Stimulated activated CD8-positive, alpha-beta memory T cell treated with anti-CD3 and anti-CD28 coated beads, Interleukin-15, amount 100 ng/mL, for 1 hour (primary cell): ENCODE measurements at places on chromosomes 1 and 21.

DNA sequence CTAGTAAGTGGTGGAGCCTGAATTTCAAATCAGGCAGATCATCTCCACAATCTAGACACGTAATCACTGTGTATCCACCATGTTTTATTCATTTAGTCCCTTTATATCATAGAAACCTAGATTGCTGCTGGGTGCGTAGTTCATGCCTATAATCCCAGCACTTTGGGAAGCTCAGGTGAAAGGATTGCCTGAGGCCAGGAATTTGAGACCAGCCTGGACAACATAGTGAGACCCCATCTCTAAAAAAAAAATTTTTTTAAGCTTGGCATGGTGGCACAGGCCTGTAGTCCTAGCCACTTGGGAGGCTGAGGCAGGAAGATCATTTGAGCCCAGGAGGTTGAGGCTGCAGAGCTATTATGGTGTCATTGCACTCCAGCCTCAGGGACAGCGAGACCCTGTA, 10.1 kb downstream of the MED18 start:
- DNase-seq: no peak

- DNase-seq: no peak
These were observed 19.3 kb downstream of the QSOX1 start for GRCh38 chr1:180173952-180174351.

GRCh38 chr1:48248356-48248755, 25.8 kb downstream of the SLC5A9 start:
- DNase-seq: no peak

- DNase-seq: no peak
These were observed 13.6 kb downstream of the CSTB start for GRCh38 chr21:43762303-43763128.

- DNase-seq: no peak
These were observed 30.7 kb upstream of the KIAA1614 start for GRCh38 chr1:180881806-180882509.

DNA sequence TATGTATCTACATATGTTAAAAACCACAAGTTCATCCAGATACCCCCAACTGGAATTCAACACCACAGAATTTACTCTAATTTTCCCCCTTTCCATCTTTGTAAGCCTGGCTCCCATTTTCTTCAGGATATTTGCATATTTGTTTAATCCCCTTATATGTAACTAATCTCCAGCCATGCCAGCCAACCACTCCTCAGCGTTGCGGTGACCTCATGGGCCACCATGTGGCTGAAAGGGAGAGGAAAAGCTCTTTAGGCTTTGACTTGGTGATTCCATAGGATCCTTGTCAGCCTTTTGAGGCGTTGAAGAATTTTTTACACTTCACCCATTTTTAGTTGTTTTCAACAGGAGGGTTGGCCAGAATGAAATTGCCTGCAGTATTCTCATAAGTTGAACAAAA, 10.0 kb downstream of the CLDN19 start:
- DNase-seq: no peak

DNA sequence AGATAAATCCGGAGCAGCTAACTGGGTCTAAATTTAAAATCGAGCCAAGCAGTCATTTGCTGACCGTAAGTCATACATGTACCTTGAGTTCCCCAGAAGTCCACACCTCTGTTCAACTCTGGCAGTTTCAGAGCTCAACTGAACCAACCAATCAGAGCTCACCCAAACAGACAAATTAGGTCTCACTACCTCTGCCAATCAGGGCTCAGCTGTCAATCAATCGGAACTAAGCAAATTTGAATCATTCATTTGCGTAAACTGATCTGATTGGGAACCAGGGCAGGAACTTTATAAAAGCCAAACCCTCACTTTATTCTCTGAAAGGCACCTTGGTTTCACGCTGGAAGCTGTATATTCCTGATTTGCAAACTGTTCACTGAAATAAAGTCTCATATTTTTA, 11.2 kb upstream of the ACBD6 start:
- DNase-seq: no peak

GRCh38 chr1:40197656-40198055, 36.5 kb downstream of the RLF start:
- no peak for DNase-seq

DNA sequence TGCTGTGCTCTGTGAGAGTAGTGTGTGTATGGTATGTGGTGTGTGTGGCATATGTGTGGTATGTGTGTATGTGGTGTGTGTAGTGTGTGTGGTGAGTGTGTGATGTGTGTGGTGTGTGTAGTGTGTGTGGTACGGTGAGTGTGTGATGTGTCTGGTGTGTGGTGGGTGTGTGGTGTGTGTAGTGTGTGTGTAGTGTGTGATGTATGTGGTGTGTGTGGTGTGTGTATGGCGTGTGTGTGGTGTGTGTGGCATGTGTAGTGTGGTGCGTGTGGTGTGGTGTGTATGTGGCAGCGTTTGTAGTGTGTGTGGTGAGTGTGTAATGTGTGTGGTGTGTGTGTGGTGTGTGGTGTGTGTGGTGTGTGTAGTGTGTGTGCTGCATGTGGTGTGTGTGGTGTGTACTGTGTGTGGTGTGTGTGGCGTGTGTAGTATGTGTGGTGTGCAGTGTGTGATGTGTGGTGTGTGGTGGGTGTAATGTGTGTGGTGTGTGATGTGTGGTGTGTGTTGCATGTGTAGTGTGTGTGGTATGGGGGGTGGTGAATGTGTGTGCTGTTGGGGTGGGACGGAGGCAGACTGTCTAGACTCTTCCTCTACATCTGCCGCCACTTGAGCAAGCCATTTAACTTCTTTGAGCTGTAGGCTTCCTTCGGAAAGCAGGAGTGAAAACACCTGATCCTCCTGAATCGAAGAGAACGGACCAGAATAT, 33.5 kb downstream of the GPA33 start:
- DNase-seq: no peak

GRCh38 chr1:60341274-60341673, 267.7 kb upstream of the C1orf87 start:
- no peak for DNase-seq

DNA sequence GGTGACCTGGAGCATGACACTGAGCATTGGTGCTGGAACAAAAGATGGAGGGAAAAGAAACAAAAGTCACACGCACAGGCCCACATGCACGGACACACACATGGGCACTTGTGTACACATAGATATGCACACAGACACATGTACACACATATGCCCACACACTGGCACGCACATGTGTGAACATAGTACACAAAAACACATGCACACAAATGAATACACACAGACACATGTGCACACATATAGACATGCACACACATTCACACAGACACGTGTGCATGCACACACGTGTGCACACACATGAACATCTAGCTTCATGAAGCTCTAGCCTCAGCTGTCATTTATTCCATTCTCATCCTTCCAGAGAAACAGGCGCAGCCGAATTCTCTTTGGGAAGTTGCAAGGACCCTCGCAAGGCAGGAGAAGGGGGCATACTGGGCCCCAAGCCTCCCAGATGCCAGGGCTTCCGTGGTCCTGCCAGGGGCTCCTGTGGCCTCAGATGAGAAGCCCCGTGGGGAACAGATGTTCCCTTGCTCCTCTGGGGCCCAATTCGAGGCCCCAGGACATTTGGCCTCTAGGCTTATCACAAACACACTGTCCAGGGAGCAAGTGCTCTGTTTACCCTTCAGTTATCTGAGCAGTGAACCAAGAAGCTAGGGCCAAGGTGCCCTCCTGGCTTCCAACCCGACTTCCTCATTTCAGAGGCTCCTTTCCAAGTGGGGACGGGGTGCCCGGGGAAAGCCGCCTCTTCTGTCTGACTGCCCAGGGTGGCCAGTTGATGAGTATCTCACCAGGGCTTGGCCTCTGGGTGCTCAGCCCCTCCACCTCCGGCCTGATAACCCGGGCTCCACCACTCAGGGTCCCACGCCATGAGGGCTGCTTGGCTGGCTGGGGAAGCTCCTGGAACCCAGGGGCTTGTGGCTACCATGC, 116.4 kb upstream of the ARHGEF16 start:
- no peak for DNase-seq

- no peak for DNase-seq
These were observed 817 bp downstream of the KLHL17 start for GRCh38 chr1:961132-961669.

- no peak for DNase-seq
These were observed 16.2 kb upstream of the TSNAX start for GRCh38 chr1:231512147-231512698.

GRCh38 chr1:109975718-109976117, 8.8 kb upstream of the AHCYL1 start:
- no peak for DNase-seq

GRCh38 chr1:214380986-214381695, 100.2 kb downstream of the SMYD2 start:
- no peak for DNase-seq

DNA sequence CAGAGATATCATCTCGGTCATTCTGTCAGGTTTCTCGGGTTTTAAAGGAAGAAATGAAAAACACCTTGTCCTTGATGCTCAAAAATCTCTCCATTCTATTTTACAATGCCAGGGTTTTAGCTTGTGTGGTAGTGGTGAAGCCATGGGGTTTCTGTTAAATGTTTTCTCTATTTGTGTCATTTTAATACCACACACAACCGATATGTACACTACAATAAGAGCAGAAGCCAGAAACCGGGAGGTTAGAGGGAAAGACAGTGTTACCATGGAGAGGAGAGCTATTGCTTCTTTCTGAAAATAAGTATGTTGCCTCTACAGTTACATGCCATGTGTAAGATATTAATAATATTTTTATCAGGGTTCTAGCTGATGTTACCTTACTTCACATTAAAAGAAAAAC, 2.8 kb downstream of the SLC35D1 start:
- DNase-seq: no peak

GRCh38 chr21:35578831-35579471, 481.4 kb downstream of the SETD4 start:
- DNase-seq: no peak

DNA sequence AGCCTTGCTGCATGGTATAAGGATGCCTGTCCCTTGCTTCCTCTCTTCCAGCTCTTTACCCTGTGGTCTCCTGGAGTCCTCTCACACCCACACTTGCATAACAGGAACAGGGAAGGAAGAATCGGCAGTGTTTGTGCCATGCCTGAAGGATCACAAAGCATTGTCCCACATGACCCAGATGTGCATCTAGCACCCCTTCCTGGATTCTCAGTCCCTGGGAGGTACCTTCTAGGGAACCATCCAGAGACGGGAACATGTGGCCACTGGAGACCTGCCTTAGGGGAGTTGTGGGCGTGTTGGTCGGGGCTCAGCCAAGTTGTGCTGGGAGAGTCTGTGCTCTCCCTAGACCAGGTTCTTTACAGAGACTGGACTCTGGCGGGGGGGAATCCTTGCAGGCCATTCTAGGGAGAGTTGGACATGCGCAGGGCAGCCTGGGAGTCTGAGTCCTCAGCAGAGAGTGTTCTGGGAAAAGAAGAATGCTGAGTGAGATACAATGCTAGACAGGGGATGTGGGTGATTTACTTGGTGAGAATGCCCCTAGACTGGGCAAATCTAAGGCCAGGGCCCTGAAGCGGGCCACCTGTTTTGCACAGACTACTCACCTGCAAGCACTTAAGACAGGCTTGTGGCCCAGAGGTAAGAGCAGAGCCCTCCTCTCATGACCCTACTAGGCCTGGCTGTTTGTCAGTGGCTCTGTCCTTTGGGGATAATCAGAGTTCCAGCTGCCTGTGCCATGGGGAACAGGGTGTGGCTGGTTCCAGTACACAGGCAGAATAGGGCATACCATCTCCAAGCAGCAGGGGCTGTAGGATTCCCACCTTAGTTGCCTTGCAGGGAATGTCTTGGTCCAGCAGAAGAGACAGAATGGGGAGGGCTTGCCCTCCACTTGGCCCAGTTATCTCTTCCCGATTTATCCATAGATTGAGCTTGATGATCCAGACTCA, 89.8 kb downstream of the MAN1C1 start:
- DNase-seq: no peak

DNA sequence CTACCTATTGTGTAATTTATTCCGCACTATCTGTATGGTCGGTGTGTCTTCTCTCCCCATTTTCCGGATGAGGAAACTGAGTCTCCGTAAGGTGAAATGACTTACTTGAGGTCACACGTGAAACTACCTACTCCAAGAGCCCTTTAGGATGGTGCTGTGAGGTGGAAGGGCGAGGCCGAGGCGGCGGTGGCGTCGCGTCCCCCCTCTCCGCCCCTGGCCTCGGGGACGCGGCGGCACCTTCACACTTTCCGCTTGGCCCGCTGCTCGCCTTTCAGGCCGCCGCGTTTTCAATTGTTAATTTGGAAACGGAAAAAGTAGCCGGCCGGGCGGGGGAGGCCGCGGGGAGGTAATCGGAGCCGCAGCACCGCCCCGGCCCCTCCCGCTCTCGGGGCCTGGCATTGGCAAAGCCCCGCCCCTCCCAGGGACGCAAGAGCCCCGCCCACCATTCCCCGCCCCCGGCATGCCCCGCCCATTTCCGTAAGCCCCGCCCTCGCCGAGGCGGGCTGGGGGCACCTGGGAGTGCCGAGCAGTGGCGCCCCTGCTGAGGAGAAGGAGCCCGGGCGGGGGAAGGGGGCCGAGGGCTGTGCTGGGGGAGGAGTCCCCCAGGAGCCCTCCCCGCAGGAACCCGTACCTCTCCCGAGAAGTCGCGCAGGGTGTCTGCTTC, 18.6 kb downstream of the KCNQ4 start:
- peak; percentile 67 for DNase-seq

GRCh38 chr1:13830616-13831280, 130.8 kb downstream of the PRDM2 start:
- no peak for DNase-seq

GRCh38 chr1:56645677-56646305, 677 bp downstream of the PRKAA2 start:
- DNase-seq: no peak

DNA sequence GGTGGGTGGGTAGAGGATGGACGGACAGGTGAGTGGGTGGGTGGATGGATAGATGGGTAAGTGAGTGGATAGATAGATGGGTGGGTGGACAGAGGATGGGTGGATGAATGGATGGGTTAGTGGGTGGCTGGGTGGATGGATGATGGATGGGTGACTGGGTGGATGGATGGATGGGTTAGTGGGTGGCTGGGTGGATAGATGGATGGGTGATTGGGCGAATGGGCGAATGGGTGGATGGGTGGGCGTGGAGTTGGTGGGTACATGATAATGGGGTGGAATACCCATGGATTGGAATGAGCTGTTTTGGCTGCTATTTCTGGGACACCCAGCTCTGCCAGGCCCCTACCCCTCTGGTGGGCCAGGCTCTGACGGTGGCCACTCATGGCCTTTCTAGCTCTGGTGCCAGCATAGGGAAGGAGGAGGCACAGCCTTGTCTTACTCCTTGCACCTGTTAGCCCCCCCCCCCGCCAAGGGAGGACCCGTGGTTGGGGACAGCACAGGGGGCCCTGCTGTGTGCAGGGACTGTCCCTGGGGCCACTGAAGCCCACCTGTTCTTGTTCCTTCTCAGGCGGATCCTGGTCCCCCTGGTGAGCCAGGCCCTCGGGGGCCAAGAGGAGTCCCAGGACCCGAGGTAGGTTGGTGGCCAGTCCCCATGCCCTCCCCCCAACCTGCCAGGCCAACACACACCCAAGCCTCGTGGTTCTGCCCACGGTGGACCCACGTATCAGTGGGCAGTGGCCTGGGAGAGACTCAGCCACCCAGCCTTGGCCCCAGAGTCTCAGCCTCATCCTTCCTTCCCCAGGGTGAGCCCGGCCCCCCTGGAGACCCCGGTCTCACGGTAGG, 26.4 kb downstream of the COL6A2 start:
- DNase-seq: no peak
